ENCODE measurements at places on chromosomes 5 and 9. TPM values are rescaled to one million over a fixed set of nuclear protein-coding genes. Genes with fewer than 3 reads are reported as not detected.

- no peak for DNase-seq
Observed at GRCh38 chr9:34686732-34687131, 4.3 kb downstream of the CCL19 start.

DNA sequence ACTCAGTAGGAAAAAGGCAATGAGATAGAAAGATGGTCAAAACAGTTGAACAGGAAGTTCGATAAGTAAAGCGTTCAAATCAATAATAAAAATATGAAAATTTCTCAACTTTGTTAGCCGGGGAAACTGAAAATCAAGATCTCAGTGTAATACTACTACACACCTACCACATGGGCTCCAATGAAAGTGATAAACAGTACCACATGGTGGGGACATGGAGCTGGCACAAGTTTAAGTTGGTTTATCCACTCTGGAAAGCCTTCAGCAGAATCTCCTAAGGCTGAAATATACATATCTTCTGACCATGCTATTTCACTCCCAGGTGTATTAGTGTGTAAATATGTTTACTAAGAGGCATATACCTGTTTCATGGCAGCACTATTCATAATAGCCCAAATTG, 126.8 kb downstream of the NXNL2 start:
- no peak for DNase-seq

DNA sequence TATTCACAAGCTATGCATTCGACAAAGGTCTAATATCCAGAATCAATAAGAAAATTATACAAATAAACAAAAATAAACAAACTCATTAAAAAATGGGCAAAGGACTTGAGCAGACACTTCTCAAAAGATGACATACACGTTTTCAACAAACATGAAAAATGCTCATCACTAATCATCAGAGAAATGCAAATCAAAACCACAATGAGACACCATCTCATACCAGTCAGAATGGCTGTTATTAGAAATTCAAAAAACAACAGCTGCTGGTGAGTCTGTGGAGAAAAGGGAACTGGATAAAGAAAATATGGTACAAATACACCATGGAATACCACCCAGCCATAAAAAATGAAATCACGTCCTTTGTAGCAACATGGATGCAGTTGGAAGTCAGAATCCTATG, 45.1 kb upstream of the PUM3 start:
- DNase-seq: no peak

- DNase-seq: no peak
Observed at GRCh38 chr5:62742207-62742606, 163.6 kb downstream of the LRRC70 start.

GRCh38 chr5:92687821-92688722, 892.9 kb downstream of the NR2F1-AS1 start:
- no peak for DNase-seq

NMUR2 gene
- total RNA-seq: 1.9 TPM

DNA sequence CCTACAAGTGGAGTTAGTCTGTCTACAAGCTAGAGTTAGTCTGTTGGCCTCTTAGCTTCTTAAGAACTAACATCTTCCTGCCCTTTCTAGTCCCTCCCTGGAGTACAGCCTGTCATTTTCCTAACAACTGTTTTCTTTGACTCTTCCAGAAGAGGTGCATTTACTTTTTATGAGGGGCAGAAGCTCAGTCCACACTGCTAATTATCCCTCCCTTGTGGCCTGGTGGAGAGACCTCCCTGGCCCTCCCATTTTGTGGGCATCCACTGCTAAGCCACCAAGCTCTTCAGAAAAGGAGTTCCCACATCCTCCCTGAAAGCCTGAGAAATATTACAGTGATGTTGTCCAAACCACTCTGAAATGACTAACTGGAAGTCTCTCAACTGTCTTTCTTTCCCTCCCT, 8.0 kb downstream of the MAP1B start:
- no peak for DNase-seq

GRCh38 chr9:127123064-127123890, 842 bp upstream of the ANGPTL2 start:
- DNase-seq: no peak

DNA sequence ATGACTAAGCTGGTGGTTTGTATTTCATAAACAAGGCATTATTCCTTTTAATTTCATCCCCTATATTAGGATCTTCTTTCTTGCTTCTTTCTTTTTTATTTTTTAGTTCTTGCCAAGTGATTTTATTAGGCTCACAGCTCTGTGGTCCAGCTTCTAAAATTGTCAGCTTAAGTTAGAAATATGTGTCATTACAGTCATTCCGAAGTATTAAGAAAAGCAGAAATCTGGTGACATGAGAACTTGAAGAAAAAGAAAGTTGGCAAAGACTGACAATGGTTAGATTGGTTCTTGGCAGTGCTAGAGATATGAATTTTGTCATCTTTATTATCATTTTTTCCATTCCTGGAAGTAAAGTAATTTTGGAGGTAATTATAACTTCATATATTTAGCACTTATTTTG, 166.5 kb upstream of the PRR16 start:
- no peak for DNase-seq

- DNase-seq: no peak
Observed at GRCh38 chr5:171421331-171422262, 2.1 kb downstream of the FGF18 start.

- no peak for DNase-seq
Observed at GRCh38 chr9:137194388-137194787, 5.9 kb downstream of the SSNA1 start.

DNA sequence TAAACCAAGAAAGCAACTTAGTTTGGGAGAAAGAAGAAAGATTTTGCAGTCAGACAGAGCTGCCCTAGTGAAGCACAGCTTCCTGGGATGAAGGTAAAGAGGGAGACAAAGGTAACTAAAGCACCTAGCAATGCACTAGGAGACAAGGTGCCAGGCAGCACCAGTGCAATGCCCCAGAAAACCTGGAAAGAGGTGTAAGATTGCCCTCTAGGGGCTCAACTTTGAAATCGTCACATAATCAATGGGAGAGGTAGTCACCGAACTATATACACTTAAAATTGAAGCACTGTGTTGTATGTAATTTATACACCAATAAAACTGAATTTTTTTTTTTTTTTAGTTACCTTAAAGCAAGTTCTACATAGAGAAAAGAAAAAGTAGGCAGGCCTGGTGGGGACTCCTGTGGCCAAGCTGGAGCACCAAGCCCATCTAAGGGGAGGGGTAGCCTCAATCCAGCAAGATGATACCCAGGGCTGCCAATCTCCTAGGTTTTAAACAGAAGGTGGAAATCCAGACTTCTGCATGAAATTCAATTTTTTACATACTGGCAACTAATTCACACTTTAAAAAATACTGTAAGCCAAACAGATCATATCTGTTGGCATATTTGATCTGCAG, 48.2 kb downstream of the CDK5RAP2 start:
- DNase-seq: no peak

- DNase-seq: no peak
Observed at GRCh38 chr5:72130351-72130761, 23.1 kb downstream of the MAP1B start.

GRCh38 chr5:124079062-124079461, 567.1 kb downstream of the CSNK1G3 start:
- DNase-seq: no peak

TLX3 gene
- not detected for total RNA-seq

DNA sequence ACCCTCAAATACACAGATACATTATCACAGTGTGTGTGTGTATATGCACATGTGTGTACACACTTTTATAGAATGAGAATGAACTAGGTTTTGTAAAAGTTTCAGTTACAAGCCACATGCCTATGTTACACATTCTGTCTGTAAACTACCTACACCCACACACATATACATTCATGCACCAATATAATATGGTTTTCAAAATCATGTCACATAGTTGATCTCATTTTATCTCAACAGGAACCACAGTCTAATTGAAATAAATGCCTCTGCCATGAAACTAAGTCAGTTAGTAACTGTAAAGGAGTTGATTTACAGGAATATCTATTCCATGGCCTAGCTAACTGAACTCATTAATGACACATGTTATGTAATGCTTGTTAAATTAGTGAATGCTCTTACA, 646.6 kb downstream of the PDE4D start:
- no peak for DNase-seq

GRCh38 chr5:56607551-56607950, 207.8 kb upstream of the MAP3K1 start:
- DNase-seq: no peak

CFAP77 gene
- not detected for total RNA-seq

IL4 gene
- total RNA-seq: not detected

GRCh38 chr5:103562453-103563157, at the start of gene NUDT12:
Gene NUDT12, minus strand, starts transcription at chr5:103562789. Its CDS starts 2,541 bp downstream, at chr5:103560248.
- DNase-seq: peak; percentile 82

- no peak for DNase-seq
Observed at GRCh38 chr9:19481121-19481870, 72.5 kb downstream of the ACER2 start.

DNA sequence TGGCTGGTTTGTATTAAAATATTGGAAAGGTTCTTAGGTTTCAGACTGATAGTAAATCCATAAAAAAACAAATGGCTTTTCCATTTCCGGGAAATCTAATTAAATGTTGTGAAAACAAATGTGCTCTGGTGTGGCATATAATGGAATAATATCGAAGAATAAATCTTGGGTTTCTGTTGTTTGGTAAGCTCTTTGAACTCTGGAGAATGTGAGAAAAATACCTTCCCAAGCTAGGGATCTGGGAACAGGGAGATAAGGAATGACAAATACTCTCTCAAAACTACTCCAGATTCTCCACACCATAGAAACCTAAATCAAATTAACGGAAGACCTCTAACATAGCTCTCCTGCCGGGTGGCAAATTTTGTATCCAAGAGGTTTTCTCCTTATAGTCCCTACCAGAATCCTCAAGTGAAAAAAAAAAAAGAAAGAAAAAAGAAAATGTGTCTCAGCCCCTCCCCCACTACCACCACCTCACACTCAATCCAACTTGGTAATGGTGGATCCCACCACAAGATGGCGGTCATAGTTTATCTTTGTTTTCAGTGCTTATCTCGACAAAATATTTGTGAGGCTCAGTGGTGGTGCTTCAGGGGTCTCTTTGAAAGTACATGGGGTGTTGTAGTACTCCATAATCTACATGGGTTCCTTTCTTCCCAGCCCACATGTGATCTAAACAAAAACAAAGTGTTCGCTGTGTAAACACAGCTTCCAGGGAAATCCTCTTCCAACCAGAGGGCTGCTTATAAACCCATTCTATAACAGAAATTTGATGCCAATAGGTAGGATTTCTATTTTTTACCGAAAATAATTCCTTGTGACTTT, 54.5 kb upstream of the FST start:
- no peak for DNase-seq

- DNase-seq: no peak
Observed at GRCh38 chr5:39189292-39189955, 29.9 kb downstream of the FYB1 start.

- no peak for DNase-seq
Observed at GRCh38 chr9:113645978-113646253, 182.4 kb downstream of the RGS3 start.

DNA sequence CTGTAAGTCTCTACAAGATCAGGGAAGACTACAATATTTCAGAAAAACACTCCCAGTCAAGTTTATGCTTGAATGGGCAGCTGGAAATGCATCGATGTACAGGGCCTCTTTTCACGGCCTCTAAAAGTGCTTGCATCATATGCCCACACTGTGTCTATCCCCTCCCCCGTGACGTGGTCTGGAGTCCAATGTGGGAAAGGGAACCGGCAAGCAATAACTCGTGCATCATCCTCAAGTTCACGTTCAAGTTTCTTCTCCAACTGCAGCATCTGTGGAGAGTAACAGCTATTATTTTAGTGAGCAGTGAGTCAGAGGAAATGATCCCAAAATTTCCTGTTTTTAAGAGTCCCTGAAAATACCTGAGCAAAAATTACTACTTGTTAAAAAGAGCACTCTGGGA, 22.3 kb downstream of the ATPSCKMT start:
- DNase-seq: no peak

ARID3C gene
- total RNA-seq: not detected

- no peak for DNase-seq
Observed at GRCh38 chr5:21219251-21219650, 1231.3 kb upstream of the CDH18 start.

All from mesothelial cell of epicardium (in vitro differentiated cells).